ENCODE measurements at places on chromosomes 7 and 10.

- no peak for DNase-seq
Measured at GRCh38 chr10:1521741-1522140, 215.6 kb downstream of the ADARB2 start.

DNA sequence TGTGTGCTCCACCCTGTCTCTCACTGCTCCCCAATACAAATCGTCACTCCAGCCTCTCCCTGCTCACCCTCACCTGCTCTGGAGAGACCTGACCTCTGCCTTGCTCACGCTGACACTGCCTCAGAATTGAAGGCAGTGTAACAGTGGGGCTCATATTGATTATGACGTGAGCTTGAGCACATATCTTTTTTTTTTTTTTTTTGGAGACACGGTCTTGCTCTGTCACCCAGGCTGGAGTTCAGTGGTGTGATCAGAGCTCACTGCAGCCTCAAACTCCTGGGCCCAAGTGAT lies 84.7 kb downstream of the TBXAS1 start:
- no peak for DNase-seq

DNA sequence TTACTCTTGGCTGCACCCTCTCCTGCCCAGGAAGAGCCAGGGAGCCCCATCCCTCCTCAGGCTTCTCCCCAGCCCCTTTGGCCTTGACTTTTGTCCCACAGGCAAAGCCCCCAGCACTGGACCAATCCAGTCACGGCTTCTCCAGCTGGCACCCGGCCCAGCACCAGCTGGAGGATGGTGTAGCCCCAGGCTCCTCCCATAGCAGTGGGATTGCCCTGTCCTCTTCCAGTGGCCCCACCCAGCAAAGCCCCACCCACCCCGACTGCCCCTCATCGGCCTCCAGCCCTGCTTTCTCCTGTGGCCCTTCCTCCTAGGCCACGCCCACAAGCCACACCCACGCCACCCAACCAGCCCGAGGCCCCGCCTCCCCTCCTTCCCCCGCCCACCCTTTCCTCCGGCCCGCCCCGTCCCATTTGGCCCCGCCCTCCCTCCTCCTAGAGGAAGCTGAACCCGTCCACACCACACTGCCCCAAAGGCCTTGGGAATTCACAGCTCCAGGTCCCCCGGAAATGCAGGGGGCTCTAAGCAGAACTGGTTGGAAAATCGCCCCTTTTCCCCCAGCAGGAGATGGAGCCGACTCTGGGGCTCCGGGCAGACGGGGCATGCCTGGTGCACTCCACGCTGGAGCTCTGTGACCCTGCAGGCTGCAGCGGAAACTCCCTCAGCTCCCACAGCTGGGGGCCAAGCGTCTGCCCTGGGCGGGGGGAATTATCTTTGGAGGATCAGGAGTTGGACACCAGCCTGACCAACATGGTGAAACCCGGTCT lies 25.2 kb downstream of the GET4 start:
- no peak for DNase-seq

- no peak for DNase-seq
Measured at GRCh38 chr7:55427342-55427741, 62.2 kb downstream of the LANCL2 start.

DNA sequence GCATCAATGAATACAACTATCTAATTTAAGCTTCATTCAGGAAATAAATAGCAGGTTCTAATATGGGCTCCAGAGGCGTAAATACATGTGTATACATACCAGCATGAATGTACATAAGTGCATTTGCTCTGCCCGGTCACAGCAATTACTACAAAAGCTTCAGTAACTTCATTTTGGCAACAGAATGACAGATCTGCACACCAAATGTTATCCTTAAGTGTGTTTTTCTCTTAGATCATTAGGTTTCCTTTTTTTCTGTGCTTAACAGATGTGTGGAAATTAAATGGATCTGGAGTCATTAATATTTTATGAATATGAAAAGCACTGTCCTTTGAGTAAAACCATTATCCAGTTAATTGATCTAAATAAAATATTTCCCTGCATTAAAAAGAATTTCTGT lies 159.0 kb upstream of the MEOX2 start:
- DNase-seq, result no peak

- DNase-seq, result no peak
Measured at GRCh38 chr7:111041577-111041976, 49.4 kb upstream of the LRRN3 start.

DNA sequence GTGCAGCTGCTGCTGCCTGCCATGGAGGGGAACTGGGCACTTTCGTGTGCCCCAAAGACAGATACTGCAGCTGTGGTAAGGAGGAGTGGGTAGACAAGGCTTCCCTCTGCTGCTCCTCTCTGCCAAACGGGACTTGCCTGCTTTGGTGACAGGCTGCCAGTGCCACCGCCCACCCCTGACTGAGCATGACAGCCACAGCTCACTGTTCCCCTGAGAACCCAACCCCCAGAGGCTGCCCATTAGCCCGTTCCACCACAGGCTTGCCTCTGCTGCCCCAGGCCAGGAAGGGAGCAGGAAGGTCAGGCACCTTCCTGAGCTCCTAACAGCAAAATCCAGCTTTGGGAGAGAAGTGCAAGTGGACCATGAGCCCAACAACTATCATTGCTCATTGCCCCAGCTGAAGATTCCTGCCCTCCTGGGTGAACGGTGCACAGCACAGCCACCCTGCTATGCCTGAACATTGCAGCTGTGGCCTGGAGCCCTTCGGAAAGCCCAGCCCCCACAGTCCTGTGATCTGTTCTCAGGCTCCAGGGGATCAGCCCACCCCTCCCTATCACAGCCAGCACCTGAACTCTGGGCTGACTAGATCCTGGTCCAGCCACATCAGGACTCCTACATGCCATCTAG lies 58.7 kb upstream of the ANTXRL start:
- no peak for DNase-seq

DNA sequence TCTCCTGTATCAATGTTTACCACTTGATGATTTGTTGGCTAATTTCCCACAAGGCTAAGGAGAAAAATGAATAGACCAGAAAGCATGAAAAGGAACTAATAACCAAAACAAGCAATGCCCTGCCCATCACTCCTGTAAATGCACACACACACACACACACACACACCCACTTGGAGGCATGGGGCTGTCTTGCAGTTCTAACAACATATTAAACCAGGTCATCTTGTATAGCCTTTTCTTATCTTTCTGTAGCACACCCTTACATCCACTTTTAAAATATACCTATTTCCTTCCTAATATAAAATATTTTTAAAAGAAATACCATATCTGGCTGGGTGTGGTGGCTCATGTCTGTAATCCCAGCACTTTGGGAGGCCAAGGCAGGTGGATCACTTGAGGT lies 105.3 kb downstream of the CTTNBP2 start:
- DNase-seq, result no peak

DNA sequence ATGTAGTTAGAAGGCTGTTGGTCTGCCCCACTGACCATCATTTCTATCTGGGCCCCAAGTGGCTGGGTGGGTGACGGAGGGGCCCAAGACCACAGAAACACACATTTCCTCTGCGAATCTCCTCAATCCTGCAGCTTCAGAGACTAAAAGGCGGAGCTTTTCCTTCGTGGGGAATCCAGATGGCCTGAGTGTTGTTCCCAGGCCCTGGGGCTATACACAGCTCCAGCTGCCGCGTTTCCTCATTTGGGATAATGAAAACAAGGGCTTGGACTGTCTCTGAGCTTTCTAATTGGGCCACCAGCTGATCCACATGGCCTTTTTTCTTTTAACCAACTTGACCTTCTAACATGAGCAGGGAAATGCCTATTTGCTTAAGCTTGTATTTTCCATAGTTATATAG lies 339.9 kb downstream of the CXCL12 start:
- no peak for DNase-seq

DNA sequence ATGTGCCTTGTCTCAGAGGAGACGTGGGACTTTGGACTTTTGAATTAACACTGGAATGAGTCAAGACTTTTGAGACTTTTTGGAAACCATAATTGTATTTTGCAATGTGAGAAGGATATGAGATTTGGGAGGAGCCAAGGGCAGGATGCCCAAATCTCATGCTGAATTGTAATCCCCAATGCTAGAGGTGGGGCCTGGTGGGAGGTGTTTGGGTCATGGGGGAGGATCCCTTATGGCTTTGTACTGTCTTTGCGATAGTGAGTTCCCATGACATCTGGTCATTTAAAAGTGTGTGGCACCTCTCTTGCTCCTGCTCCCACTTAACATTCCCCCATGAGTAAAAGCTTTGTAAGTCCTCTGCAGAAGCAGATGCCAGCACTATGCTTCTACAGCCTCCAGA lies 39.2 kb downstream of the DNAJC9 start:
- no peak for DNase-seq

DNA sequence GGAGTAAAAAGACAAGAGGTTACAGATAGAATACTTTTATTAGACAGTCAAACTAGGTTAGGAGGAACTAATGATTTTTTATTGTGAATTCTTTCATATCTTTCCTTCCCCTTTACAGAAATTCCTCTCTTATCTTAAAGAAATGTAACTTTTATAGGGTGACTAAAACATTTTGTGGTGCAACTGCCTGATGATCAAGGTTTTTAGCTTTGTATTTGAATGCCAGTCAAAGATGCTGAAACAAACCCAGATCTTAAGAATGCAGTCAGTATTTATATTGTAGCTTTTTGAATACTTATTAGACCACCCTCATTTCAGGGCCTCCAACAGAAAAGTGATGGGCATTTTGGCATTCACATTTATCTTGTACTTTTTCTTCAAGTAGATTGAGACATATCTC lies 27.4 kb downstream of the TAX1BP1 start:
- no peak for DNase-seq

DNA sequence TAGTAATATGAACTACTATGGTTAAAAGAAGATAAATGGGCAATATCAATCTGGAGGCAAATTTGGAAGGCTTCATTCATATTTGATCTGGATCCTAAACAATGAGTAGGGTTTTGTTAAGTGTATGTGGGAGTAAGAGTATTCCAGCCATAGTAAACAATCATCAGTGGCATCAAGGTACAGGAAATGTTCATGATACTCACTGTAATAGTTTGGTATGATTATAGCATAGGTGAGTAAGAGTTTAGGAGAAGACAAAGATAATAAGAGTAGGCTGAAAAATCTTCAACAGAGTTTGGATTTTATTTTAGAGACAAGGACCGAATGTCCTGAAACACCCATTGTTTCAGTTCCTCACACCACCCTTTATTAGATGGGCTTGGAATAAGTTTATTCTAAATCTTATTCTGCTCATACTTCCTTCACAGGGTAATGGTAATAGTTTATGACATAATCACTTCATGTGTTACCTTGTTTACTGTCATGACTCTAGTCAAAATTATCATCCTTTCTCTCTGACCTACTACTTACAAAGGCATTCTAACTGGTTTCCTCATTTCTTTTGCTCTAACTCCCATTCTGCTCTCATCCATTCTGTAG lies 38.9 kb downstream of the BRAF start:
- no peak for DNase-seq

DNA sequence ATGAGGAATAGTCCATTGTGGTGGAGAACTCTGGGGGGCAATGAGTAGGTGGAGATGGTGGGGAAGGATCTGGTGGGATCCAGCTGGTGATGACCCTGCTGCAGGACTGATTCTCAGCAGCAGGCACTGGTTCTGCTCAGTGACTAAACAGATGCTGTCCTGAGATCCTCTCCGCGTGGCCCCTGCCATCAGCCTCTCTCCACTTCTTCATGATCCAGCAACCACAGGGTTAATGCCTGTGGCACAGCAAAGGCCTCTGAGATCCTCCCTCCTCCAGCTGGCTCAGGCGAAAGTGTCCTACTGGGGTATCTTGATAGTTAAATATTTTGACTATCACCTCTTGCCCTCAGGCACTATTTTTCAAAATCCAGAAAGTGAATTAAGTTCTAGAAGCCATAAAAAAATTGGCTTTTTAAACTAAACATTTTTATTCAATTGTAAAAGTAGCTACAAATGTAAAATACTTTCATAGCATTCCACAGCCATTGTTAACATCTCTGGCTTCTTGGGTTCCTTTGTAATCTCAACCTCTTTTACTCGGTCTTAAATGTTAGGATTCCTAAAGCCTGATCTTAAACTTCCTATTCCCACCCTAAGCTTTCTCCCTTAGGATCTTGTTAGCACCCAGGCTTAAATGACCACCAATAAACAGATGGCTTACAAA lies 13.1 kb downstream of the PLAU start:
- DNase-seq, result no peak

- DNase-seq, result no peak
Measured at GRCh38 chr10:123991611-123992570, 100.3 kb upstream of the CPXM2 start.

GRCh38 chr10:111209692-111210091 lies 132.9 kb downstream of the ADRA2A start:
- DNase-seq, result no peak

DNA sequence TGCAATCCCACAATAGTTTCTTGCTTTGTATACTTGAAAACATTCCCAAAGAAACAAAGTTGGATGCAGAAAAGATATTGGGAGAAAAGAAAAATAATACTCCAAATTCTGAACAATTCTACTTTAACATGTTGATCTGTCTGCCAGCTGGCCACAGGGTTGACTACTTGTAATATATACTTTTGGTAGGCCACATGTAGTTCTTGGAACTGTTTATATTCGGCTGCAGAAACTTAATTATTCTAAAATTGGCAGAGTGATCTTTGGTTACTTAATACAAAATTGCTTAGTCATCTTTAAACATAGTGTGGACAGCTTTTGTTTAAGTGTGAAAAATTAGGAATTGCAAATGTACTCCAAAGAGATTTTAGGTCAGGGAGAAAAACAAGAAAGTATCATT lies 76.0 kb downstream of the CALD1 start:
- no peak for DNase-seq

DNA sequence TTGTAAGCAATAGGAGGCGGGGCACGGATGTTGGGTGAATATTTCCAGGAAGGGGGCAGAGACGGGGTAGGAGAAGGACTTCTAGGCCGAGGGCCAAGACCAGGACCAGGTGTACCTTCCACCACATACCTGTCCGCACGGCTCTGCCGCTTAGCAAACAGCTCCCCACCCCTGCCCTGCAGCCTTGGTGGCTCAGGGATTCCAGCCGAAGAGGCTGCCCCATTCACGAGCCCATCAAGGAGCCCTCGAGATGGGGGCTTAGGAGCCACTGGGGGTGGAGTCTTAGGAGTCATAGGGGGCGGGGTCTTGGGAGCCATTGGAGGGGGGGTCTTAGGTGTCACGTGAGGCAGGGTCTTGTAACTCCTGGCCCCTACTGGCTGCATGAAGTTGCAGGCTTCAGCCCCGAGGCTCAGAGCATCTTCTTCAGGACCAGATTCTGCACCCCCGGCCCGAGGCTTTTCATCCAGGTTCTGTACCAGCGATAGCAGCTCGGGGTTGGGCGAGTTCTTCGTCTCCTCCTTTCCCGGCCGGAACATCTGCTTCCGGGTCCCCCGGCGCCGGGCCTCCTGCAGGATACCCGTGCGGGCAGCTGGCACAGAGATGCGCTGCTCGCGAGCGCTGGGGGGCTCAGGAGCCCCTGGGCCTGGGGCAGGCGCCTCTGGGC lies 6.1 kb upstream of the MYOZ1 start:
- no peak for DNase-seq

DNA sequence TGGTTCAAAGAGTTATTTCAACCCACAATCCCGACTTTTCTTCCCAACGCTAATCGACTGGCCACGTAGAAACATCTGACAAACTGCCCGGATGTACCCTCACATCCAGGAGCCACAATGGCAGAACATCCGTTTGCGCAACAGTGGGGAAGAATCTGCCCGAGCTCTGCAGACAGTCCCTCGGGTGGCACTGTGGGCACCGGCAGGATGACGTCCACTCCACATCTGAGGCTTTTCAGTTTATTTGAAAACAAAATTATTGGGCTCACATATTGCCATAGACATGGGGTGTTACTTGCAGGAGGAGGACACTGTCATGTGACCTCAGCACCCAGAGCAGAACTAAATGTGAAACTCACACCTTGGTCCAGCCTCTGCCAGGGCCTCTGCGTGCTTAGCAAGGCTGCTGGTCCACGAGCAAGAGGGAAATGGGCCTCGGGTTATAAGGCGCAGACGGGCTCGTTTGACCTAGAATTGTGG lies 84.1 kb downstream of the MKI67 start:
- DNase-seq, result no peak

- no peak for DNase-seq
Measured at GRCh38 chr10:104252368-104252767, 2.3 kb upstream of the GSTO1 start.
